Vagina (tissue), 2 donors: ENCODE measurements at places on chromosomes 3 and 15. TPM values are rescaled to one million over a fixed set of nuclear protein-coding genes. Genes with fewer than 3 reads are reported as not detected.

DNA sequence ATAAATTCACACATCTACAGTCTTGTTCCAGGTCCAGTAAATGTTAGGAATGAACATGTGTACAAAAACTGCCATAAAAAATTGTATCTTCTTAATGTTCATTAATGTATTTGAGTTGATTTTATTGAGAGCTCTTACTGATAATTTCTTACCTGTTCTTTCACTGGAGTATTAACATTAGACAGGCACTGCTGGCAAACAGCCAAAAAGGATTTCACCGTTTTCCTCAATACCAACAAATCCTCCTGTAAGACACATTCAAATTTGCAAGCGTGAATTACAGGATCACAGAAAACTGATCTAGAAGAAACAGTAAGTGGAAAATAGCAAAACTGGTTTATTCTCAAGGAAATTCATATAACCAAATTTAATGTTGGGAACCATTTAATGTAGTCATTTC lies 127.4 kb downstream of the PCCB start:
- no peaks in the 10 kb centered on the region for H3K4me1 ChIP-seq
- H3K36me3 ChIP-seq, result peaks cover 21% of the 10 kb centered on the region
- H3K4me3 ChIP-seq, result no peak overlapping the region
- no peak for DNase-seq

GRCh38 chr15:74776821-74777768 lies 4.8 kb upstream of the CSK start:
- H3K27ac ChIP-seq, result no peak overlapping the region
- DNase-seq, result no peak

DNA sequence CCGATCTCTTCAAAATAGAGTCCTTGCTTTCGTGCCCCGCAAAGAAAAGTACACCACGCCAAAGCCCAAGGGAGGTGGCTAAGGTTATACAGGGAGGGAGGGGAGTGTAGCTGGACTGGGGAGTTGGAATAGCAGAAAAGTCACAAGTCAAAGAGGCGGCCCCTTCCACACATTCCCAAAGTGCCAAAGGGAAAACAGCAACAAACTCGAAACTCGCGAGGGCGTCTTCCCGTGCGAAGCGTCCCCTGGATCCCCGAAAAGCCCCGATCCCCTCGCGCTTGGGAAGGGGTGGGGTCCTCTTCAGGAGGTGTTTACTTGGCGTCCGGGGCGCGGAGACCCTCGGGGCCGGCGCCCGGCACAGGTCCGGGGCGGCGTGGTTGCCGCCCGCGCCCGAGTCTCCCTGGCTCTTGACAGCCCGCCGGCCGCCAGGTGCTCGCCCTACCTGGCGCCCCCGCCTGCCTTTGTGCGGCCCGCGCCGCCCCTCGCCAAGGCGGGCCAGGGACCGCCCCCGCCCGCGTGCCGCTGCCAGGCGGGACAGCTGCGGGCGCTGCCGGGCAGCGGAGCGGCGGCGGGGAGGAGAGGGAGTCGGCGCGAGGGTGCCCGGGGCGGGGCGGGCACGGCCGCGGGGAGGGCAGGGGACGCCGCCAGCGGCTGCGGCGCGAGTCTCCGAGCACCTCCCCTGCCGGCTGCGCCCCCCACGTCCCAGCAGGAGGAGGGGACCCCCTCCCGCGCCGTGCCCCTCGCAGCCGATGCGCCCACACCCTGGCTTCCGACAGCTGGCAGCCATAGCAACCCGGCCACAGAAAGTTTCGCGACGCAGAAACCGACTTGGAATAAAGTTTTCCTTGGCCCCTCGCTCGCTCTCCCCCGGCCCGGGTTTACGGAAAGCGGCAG lies 966 bp downstream of the MYO1E start:
- peak overlapping the region; percentile 96 for H3K27ac ChIP-seq
- peaks cover 40% of the 10 kb centered on the region for H3K4me1 ChIP-seq
- H3K27me3 ChIP-seq, result no peaks in the 10 kb centered on the region
- no peak for DNase-seq
- H3K4me3 ChIP-seq, result peak overlapping the region; percentile 60

DNA sequence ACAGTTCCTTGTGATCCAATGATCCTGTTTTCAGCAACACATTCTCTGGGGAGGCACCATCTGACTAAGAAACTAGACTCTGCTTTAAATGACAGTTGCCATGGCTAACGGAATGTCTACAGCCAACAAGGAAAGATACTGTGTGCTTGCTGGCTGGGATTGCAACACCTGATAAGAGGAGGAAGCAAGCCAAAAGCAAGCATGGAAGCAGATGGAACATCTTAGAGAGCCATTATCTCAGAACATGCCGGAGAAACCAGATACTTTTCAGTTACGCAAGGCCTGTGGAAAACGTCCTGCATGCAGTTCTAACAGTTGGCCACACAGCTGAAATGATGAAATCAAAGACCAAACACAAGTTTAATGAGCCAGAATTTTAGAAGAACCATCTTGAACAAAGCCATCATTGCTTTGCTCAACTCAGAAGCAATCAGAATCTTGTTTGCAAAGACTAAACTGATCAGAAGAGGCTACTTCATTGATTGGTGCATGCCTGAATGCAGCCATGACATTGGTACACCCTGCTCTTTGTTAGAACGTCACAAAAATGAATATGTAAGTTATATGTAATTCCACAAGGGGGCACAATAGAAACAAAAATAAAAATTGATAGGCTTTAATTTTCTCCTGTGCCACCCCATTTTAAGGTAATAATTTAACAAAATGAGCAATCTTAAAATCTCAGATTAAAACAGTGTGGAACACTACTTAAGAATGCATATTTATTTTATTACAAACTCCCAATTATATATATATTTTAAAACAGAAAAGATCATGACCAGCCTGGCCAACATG lies 50.8 kb downstream of the GXYLT2 start:
- peaks cover 12% of the 10 kb centered on the region for H3K4me1 ChIP-seq
- H3K27me3 ChIP-seq, result no peaks in the 10 kb centered on the region
- no peaks in the 10 kb centered on the region for H3K36me3 ChIP-seq
- no peak overlapping the region for H3K4me3 ChIP-seq

DNA sequence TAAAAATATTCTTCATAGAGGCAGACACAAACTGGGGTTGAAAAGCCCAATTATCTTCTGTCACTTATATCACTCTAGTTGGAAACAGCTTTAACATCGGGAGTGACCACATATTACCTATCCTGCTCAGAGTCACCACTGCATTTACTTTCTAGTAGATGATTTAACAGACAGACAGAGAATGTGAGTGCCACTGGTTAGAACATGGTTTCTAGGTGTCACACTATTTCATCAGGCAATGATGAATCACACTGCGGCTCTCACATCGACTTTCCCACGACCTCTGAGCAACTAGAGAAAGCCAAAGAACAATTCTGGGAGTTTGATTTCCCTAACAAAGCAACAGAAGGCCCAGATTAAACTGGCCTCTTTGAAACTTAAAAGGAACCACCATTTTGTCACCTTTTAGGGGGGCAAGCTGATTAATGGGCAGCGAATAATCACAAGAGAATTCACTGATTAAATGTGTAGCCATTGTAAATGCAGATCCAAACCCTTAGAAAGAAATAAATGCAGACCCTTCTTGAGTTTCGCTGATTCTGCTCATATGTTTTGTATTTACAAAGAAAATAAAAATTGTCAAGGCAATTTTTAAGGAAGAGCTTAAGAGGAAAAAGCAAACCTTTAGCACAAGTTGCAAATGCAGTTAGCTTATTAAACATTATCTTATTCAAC lies 112.6 kb upstream of the KBTBD8 start:
- DNase-seq, result no peak
- H3K36me3 ChIP-seq, result no peaks in the 10 kb centered on the region
- no peak overlapping the region for H3K4me3 ChIP-seq

DNA sequence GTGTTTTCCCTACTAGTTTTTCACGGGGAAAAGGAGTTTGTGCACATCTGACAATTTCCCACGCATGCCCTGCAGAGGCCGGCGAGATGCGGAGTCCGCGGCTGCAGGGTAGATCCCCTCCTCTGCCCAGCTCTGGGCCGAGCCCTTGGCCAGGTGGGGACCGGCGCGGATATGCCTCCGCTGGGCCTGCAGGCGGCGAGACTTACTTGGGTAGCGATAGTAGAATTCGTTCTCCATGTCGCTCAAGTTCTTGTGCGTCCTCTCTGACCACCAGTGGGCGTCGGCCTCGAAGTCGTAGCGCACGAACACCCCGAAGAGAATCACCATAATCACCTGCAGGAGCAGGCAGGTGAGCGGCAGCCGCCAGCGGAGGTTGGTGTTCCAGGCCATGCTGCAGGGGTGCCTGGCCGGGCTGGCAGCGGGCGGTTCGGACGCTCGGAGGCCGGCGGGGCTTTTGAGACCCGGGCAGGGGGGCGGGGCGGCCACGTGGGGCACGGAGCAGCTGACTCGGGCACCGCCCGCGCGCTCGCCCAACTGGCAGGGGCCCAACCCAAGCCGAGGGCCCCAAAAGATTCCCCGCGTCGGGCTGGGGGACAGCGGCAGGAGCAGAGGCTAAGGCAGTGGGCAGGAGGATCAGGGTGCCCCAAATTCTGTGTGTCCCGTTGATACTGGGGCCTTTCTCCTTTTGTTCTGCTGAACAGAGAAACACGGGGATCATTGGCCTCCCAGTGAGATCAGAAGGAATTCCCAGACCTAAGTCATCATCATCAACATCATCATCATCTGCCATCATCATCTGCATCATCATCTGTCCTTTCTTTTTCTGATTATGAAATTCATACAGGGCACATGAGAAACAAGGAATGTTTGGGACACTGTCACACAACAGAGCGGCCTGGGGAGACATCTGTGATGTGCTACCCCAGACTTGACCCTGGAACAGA lies at the start of gene RHCG:
Gene RHCG, minus strand, starts transcription at position 429 of the 944 bp plus-strand sequence. Its CDS starts 39 bp downstream, at position 390.
- H3K4me1 ChIP-seq, result peaks cover 18% of the 10 kb centered on the region
- no peaks in the 10 kb centered on the region for H3K36me3 ChIP-seq
- peak within 1 kb of the TSS; percentile 42 for H3K4me3 ChIP-seq
- DNase-seq, result peak; percentile 83

GRCh38 chr3:112770032-112770626 lies 76.5 kb downstream of the CD200R1L start:
- no peak overlapping the region for H3K4me3 ChIP-seq
- H3K36me3 ChIP-seq, result no peaks in the 10 kb centered on the region
- no peak for DNase-seq

DNA sequence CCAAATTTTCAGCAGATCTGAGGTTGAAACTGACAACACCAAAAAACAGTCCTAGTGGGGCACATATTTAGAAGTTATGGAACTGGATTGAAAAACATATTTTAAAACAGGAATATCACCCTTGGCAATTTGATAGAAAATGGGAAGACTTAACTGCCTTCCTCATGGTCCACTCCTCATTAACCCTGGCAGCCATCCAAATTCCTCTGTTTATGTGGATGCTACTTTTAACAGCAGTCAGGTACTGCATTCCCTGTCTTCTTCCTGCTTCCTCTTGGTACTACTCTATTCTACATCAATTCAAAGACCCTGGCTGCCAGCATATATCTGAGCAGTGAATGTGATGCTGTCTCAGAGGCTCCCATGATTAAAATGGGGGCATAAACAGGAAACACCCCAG lies 54.3 kb downstream of the PDE8A start:
- H3K4me1 ChIP-seq, result peaks cover 32% of the 10 kb centered on the region
- H3K4me3 ChIP-seq, result no peak overlapping the region
- no peaks in the 10 kb centered on the region for H3K36me3 ChIP-seq
- H3K27ac ChIP-seq, result no peak overlapping the region

DNA sequence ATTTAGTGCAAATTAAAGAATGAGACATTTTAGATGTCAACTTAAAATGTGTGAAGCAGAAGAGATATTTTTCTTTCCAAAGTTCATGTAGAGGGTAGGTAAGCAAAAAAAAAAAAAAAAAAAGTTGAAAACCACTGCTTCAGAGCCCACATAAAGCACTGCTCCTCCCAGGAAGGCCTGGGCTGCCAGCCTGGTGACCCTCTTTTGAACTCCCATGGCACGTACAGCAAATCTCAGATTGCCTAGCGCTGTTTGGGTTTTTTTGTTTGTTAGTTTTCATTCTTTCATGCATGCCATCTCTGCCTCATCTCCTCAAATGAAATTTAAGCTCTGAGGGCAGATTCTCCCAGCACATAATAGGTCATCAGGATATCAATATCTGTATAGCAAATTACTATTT lies 120.1 kb downstream of the SRGAP3 start:
- no peak overlapping the region for H3K27ac ChIP-seq
- no peak overlapping the region for H3K4me3 ChIP-seq
- H3K36me3 ChIP-seq, result no peaks in the 10 kb centered on the region
- no peaks in the 10 kb centered on the region for H3K4me1 ChIP-seq

- H3K36me3 ChIP-seq, result no peaks in the 10 kb centered on the region
- no peak for DNase-seq
- no peak overlapping the region for H3K4me3 ChIP-seq
Observed at GRCh38 chr3:138908846-138909245, 38.1 kb downstream of the FOXL2 start.

DNA sequence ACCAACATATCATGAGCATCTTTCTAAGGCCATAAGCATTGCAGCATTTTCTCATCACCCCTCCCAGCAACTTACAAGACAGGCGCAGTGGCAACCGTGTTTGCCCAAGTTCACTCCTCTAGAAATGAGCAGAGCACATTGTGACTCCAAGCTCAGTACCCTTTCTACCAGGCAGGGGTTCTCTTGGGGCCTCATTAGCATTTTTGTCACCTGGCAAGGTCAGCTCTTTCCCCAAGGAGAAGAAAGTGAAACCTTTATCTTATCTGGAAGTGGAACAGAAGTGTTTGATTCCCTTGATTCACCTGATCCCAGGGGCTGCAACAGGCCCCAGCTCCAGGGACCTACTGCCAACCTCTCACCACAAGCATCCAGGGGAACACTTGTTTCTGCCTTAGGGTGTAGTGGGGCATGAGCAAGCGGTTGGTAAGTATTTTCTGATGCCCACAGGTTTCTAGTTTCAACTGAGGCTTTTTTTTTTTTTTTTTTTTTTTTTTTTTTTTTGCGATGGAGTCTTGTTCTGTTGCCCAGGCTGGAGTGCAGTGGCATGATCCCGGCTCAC lies 44.0 kb upstream of the HERC1 start:
- H3K27me3 ChIP-seq, result no peaks in the 10 kb centered on the region
- H3K27ac ChIP-seq, result no peak overlapping the region
- H3K4me1 ChIP-seq, result no peaks in the 10 kb centered on the region
- no peaks in the 10 kb centered on the region for H3K36me3 ChIP-seq

IDH2 gene
- 39.3 TPM for total RNA-seq

SMAD3 gene
- total RNA-seq, result 53.5 TPM

PLD1 gene
- total RNA-seq, result 35.6 TPM

TMEM207 gene
- not detected for total RNA-seq

ARRDC4 gene
- total RNA-seq, result 35.8 TPM

PYGO1 gene
- 4.4 TPM for total RNA-seq

RPL22L1 gene
- 36.1 TPM for total RNA-seq

STRIT1 gene
- total RNA-seq, result not detected
